Naive thymus-derived CD4-positive, alpha-beta T cell (primary cell): ENCODE measurements at places on chromosomes 12 and 14. TPM values are rescaled to one million over a fixed set of nuclear protein-coding genes. Genes with fewer than 3 reads are reported as not detected.

DNA sequence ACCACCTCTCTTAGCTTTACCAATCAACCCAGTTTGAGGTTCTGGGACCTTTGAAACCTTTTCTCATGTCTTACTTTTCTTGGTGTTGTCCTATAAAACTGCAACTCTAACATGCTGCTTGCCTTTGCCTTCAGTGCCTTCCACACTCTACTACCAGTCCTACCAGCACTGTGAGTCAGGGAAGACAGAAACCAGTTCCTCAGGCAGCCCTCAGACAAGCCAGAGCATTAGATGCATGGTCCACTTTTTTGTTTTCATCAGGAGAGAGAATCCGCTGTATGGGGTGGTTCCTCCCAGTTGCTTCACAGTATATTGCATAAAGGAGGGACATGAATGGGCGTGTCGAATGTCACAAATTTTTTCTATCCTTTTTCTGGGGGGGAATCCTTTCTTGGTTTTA is 17.3 kb upstream of the KLRB1 start:
- DNase-seq = no peak

DNA sequence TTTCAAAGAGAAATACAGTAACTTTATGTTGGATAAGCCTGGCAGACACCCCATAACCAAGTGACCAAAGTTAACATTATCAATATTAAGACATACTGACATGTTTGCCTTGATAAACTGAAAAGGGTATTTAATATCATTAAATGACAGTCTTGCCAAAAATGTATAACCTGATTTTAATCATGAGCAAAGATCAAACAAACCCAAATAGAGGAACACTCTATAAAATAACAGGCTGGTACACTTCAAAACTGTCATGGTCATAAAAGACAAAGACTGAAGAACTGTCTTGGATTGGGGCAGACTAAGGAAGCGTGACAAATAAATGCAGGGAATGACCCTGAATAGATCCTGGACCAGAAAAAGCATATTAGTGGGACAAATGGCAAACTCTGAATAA is 64.0 kb downstream of the AKAP6 start:
- DNase-seq = no peak

DNA sequence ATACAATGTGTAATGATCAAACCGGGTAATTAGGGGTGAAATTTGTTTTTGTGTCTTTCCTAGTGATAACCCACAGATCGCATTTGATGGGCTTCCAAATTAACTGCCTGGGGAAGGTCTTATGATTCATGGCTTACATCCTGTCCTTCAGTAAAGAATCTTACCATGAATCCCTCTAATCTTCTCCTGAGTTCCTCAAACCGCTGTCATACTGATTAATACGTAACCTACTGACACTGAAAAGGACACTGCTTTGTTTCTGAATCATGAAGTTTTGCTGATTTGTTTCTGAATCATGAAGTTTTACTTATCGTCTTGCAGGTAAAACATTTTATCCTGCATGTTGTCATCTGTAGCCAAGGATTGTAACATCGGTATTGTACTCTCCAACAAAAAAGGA is 52.0 kb upstream of the CRY1 start:
- DNase-seq = no peak

DNA sequence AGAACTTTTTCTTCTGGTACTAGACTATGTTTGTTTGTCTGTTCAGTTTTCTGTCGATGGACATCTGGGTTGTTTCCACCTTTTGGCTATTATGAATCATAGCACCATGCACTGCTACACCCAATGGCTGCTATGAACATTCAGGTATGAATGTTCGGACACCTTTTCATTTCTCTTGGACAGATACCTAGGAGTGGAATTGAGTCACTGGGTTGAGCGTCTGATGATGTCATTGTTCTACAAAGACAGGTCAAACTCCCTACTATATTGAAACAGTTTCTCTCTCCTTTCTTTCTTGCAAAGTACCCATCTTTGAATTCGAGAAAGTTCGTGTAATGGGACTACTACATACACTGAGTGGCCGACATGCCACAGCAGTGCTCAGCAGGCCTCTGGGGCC is 44.7 kb downstream of the KCTD10 start:
- DNase-seq = no peak

- DNase-seq = no peak
Observed at GRCh38 chr12:107967170-107967569, 161.9 kb upstream of the WSCD2 start.

- no peak for DNase-seq
Observed at GRCh38 chr12:131390412-131391334, 320.2 kb upstream of the SFSWAP start.

- no peak for DNase-seq
Observed at GRCh38 chr14:89600950-89601826, 184.2 kb upstream of the FOXN3 start.

DNA sequence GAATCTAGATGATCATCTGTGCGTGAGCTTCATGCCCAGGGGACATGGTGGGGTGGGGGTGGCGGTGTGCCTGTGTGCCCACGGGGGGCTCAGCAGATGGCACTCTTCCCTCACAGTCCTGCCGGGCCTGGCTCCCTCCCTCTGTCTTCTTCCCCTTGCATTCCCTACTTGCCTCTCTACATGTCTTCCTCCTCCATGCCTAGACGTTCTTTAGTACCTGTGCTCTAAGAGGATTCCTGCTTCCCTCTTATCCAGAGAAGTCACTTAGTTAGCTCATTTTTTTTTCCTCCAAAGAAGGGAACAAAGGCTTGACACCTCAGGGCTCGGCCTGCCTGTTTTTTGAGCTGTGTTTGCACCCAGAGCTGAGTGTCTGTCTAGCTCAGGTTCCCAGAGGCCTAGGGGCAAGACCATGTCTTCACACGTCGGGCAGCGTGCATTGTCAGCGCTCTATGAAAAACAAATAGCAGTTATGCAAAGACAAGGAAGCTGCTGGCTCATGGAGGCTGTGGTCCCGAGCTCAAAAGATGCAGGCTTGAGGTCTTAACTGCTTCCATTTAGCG is 48.8 kb downstream of the NINJ2 start:
- no peak for DNase-seq

GRCh38 chr14:76773188-76773885 is 12.1 kb downstream of the VASH1 start:
- DNase-seq = peak; percentile 47

DNA sequence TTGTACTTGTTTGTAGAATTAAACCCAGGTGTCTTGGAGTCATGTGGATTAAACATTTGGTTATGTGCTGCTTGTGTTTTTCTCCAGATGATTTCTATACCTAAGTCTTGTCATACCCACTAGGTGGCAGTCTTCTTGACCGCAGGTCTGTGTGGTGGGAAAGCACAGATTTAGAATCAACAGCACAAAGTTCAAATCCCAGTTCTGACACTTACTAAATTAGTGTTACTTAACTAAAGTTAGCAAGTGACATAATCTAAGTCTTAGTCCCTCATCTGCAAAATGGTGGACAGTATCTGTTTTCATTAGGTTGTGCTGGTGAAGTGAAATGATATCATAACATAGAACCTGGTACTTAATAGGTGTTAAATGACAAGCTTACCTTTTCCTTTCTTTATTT is 151.0 kb upstream of the ARHGAP5 start:
- DNase-seq = no peak

DNA sequence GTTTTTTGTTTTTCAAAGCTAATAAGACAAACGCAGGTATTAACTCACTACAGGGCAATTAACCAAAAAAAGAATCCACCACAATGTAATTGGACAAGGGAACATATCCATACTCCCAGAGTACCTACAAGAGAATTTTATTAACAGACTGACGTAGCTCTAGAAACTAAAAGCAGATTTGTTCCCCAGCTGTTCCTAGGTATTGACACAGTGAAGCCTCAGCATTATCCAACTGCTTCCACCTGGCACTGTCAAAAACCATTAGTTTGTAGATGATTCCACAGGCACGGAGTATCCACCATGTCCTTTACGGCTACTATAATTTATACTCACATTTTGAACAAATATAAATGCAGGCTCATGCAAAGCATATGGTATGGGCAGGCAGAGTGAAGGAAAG is 22.3 kb downstream of the PPM1H start:
- DNase-seq = no peak

- no peak for DNase-seq
Observed at GRCh38 chr14:74685921-74686678, 26.8 kb downstream of the AREL1 start.

- DNase-seq = no peak
Observed at GRCh38 chr14:93337884-93338283, 5.0 kb upstream of the BTBD7 start.

GRCh38 chr12:6850796-6851152 is 312 bp downstream of the CDCA3 start:
- no peak for DNase-seq

DNA sequence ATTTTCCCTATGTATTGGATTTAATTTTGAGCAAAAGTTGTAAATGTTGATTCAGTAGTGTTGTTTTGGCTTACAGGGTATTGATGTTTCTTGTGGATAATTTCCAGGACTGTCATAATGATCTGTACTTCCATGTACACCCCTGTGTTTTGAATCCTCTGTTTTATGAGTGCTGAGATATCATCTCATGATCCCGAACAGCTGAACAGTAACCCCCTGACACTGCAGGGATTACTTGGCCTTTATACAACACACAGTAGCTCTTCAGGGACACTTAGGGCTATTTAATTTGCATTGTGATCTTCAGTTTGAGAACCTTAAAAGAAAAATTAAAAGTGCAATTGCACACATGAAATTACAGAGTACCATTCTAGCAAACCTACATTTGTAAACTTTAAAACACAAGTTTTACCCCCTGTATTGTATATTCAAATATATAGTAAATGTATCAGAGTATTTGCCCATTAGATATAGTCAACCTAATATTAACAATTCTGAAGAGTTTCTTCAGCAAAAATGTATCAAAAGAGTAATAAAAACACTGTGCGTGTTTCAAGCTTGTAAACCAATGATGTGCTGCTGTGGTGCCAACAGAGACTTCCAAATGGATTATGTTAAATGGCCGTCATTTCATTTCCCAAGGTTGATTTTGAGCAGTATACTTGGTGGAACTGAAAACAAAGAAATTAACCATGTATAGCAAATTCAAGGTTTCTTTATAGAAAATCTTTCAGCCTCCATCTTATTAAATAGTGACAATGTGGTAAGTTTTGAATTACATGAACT is 27.9 kb upstream of the MYF6 start:
- no peak for DNase-seq

DNA sequence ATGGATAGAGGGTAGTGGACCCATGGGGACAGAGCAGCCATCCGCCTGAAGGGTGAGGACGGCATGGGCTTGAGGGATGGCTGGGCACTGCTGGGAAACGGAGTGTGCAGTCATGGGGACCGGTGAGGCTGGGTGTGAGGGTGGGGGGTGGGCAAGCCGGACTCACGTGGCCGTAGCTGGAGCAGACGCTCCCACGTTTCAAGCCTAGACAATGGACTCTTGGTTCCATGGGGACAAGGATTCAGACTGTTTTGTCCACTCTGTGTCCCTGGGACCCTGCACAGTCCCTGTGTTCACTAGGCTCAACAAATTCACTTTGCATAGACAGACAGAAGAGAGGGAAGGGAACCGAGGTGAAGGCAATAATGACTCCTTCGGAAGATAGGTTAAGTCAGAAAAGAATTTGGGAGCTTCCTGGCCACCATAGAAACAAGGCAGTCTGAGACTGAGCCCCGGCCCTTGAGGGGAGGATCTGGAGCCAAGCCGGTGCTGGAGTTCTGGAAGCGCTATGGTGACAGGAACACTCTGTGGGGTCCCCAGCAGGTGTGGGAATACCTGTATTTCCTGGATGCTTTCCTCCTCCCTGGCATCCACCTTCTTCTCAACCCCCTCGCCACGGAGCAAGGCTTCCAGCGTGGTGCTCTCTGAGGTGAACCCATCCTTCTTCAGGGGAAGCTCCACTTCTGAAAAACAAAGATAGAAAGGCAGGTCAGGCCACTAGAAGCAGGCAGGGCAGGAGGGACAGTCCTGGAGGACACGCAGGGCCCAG is 162.5 kb downstream of the DPF3 start:
- DNase-seq = no peak

GRCh38 chr14:59358102-59358501 is 107.1 kb downstream of the GPR135 start:
- no peak for DNase-seq

DNA sequence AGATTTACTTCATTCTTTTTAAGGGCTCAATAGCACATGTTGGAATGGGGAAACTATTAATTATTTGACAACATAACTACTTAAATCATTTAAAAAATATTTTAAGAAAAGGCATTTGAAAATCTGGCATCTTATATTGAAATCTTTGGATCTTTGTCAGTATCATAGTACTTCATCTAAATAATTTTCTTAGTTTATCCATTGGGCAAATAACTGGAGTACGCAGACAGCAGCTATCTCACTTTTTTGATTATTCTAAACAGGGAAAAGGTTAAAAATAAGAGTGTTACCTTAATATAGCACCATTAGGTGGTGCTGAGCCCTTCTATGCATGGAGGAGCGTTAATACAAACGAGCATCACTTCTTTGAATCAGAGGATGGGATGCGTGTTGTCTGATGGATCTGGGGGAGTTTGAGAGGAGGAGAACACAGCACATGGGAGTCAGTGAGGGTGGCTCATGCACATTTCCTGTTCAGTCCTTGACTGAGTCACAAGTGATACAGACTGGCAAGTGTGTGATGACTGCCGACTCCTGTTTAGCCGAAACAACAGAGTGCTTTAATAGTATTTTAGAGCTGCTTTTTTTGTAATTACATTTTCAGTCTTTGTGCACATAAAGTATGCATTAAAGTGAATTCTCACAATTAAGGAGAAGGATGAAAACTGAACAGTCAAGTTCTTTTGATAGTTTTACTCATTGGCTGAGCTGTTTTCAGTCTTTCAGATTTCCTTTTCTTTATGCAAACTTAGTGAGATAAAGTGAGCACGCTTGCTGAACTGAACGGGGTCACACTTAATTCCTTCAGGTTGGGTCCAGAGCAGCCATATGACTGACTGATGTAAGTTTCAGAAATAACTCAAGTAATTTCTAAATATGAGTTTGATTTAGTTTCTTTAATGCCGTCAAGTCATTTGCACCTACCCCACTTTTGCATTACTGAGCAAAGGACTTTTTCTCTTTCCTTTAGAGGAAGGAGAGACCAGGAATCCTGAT is 92.7 kb downstream of the DIP2B start:
- DNase-seq = peak; percentile 32

- DNase-seq = no peak
Observed at GRCh38 chr12:89117448-89118034, 234.8 kb downstream of the DUSP6 start.

- no peak for DNase-seq
Observed at GRCh38 chr14:99777951-99778350, 15.3 kb upstream of the EML1 start.

DNA sequence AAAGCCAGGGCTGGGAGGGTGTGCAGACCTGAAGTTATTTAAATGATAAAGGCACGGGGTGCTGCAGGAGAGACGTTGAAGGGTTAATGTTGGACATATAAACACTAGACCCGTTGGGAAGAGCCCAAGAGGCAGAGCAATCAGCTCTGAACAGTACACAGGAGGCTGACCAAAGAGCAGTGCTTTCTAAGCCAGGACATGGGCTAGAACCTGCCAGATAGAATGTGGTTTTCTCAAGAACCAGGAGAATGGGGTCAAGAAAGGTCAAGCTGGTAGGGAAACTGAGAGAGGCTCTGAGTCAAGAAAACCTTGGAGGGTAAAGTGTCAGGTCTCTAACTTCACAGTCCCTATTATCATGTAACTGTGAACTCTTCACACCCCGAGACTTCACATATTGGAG is 143.2 kb upstream of the EEA1 start:
- DNase-seq = no peak

Gene PSMA3
- total RNA-seq = 97.1 TPM

Gene GLIPR1L2
- 2.3 TPM for total RNA-seq

Gene M6PR
- total RNA-seq = 123 TPM

Gene RAB2B
- 32.8 TPM for total RNA-seq

Gene LDHB
- total RNA-seq = 1,265 TPM

Gene ARL1
- total RNA-seq = 48.4 and 50.0 TPM in 2 replicates
